ENCODE measurements at places on chromosomes 2 and 18. TPM values are rescaled to one million over a fixed set of nuclear protein-coding genes. Genes with fewer than 3 reads are reported as not detected.

The C1QL2 gene
- total RNA-seq = not detected

GRCh38 chr18:43322132-43322531 is 44.8 kb upstream of the SYT4 start:
- no peak for DNase-seq

DNA sequence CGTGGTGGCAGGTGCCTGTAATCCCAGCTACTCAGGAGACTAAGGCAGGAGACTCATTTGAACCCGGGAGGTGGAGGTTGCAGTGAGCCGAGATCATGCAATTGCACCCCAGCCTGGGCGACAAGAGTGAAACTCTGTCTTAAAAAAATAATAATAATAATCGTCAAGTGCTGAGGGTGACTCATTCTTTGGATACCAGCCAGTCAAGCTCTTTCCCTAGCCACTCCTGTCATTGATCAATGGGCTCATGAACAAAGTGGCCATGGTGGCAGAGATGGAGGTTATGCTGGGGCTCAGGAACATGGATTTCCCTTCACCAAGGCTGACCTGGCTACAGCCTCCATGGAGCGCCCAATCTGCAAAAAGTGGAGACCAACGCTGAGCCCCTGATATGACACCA is 94.5 kb upstream of the HAAO start:
- DNase-seq = no peak

GRCh38 chr2:188965563-188965962 is 8.6 kb upstream of the COL3A1 start:
- no peak for DNase-seq

DNA sequence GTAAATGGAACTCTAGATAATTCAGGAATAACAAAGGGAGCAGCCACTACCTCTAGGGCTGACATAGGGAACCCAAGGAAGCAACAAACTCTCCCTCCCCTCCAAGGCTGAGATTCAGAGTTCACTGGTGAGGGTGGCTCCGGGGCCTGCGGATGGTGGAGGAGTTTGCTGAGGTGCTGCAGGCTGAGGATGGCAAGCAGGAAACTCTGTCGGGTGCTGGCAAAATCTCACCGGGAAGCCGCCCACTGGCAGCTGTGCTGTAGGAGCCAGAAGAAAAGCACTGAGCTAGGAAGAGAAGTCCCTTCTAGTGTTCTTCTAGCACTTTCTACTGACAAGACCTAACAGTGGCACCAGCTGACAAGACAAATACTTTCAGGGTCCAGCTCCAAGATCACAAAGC is 12.5 kb upstream of the HAAO start:
- DNase-seq = no peak

GRCh38 chr2:68906716-68907115 is 35.5 kb upstream of the BMP10 start:
- no peak for DNase-seq

The TRIM43B gene
- not detected for total RNA-seq

GRCh38 chr2:147639891-147640290 is 204.9 kb upstream of the ACVR2A start:
- DNase-seq = no peak

The RNF125 gene
- 3.7 TPM for total RNA-seq

DNA sequence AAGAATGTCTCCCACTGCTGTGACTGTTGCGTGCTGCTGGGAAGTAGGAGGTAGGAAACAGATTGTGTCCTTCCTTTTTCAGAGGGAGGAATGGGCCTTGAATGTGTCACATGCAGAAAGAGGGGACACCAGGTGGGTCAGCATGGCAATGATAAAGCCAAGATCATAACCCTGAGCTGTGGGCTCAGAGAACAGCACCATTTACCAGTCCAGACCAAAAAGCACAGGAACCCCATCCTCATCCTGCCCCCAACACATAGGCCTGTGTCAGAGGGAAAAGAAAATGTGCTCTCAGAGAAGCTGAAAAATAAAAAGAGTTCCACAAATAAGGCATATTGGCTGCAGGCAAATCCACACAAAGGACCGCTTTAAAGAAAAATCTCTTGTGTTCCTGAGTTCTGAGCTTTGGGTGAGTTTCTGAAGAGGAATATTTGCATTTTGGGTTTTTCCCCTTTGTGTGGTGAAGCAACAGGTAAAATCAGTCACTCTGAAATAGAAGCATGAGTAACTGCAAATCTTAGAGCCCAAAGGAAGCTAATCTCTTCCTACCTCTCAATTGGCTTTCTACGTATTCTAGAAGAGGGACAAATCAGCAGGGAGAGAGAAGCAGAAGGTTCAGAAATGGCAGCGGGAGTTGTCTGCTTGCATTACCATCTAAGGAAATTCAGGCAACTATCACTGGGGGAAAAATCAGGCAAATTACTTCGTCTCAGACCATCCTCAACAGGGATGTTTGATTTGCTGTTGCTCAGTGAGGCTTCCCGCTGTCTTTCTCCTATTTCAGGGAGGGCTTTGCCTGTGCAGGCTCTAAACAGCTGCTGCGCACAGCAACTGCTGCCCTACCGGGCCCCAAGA is 106.8 kb downstream of the BCL11A start:
- peak; percentile 71 for DNase-seq

The LAMA1 gene
- total RNA-seq = 1.5 TPM

- DNase-seq = no peak
Measured at GRCh38 chr2:69095305-69095704, 82.3 kb downstream of the ANTXR1 start.

DNA sequence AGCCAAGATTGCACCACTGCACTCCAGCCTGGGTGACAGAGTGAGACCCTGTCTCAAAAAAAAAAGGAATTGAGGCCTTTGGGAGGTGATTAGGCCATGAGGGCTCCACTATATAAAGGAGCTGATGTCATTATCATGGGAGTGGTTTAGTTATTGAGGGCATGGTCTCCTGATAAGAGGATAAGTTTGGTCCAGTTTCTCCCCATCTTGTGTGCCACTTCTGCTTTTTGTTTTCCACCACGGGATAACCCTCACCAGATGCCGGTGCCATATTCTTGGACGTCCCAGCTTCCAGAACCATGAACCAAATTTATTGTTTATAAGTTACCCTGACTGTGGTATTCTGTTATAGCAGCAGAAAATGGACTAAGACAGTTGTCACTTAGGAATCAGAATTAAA is 125.8 kb downstream of the C1D start:
- DNase-seq = no peak

DNA sequence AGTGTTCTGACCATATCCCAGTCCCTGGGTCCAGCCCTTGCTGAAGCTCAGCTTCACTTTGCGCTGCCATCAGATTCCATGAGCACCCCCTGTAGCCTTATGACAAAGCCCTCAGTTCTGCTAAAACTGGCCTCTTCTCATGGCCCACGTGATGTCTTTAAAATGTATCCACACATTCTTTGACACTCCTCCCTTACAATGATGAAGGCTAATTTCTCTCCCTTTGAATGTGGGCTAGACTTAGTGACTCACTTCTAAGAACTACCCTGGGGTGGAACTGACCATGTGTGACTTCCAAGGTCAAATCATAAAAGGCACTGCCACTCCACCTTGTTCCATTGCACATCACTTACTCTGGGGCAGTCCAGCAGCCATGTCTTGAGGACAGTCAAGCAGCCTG is 45.4 kb upstream of the GORASP2 start:
- DNase-seq = no peak

DNA sequence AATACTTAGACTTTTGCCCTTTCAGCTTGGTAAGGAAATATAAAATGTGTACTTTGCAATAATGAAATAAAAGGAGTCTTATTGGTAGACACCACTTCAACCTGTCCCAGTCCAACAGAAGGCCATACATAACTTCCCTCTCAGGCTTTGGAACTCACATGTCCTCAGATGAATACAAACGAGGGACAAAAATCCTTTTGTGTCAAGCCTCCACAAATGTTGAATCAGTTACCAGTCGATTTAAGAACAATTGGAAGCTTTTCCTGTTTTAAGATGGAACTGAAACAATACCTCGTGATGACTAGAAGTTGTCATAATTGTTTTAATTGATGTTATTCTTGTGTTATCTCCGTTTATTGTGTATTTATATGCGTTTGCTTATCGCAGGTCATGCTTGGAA is 385.1 kb upstream of the POU3F3 start:
- DNase-seq = no peak

- no peak for DNase-seq
Measured at GRCh38 chr18:12838178-12838634, 45.8 kb downstream of the PTPN2 start.

DNA sequence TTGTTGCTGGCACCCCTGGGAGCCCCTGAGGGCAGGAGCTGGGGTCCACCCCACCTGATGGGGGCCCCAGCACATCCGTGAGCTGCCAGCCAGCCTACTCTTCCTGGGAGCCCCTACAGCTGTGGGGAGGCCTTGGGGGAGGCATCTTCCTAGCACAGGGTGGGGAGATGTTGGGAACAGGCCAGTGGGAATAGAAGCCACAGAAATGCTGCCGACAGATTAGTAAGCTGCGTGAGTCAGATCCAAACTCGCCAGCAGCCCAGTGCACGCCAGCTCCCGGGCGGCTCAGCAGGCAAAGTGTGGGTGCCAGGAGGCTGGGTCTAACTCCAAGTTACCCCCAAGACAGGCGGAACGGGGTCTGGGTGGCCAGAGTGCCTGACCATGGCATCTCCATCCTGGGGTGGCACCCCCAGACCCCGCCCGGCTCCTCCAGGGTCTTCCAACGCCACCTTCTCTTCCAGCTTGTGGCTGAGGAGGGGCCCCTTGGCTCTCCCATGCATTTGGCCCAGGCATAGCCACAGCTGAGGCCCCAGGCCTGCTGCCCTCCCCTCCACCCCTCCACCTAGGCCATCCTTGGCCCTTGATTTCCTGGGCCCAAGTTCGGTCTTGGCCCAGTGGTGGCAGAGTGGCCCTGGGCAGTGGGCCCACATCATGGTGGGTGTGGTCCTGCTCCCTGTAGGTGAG is 15.3 kb downstream of the CROCC2 start:
- DNase-seq = peak; percentile 86

The CD207 gene
- total RNA-seq = 2.5 TPM

DNA sequence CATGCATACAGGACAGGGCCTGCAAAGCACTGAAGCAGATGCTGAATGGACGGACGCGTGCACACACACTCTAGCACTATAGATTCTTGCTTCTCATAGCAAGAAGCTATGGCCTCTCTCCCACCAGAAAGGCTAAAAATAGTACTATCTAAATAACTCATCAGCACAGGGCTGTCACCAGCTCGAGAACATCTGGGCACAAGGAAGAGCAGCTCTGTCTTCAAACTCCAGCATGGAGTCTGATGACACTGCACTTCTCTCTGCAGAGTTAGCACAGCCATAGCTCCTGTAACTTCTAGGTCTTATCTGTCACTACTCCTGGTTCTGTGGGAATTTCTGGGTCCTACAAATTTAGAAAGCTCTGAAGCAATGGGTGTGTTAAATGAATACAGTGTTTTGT is 123.5 kb downstream of the MYO5B start:
- no peak for DNase-seq

The PIEZO2 gene
- 5.9 TPM for total RNA-seq

GRCh38 chr2:220198896-220199295 is 571.5 kb downstream of the SLC4A3 start:
- DNase-seq = no peak

DNA sequence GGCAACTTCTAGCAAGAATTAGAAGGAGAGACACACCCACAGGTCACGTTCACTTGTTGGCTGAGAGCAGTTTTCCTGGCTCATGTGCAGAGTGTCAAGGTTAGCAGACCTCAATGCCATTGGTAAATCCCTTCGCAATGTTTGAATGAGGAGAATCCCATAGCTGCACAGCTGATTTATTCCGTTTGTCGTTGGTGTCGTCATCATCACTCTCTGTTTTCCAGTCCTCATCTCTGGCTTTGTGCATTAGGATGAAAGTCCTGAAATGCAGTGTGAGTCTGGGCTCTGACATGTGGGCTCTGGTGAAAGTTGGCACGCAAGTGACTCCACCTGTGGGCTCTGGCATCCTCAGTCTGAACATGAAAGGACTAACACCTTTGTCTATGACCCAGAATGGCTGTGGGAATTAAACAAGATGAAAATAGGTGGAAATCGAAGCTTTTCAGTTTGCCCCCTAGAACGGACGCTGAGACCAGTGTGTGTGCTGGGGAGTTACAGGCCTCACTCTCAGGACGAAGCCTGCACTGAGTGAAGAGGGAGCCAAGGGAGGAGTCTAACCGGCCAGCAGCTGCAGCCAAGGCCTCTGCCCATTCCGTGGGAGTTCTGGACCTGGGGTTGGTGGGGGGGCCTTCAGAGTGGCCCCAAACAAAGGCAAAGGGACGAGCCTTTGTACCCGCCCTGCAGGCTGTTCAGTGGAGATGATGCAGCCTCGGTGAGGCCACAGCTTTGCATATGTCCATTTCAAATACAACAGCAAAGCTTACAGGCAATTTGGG is 74.8 kb upstream of the ZNF516 start:
- peak; percentile 69 for DNase-seq

GRCh38 chr18:21361307-21361880 is 119.4 kb downstream of the GREB1L start:
- no peak for DNase-seq

- DNase-seq = no peak
Measured at GRCh38 chr18:36862182-36862581, 33.3 kb downstream of the KIAA1328 start.

DNA sequence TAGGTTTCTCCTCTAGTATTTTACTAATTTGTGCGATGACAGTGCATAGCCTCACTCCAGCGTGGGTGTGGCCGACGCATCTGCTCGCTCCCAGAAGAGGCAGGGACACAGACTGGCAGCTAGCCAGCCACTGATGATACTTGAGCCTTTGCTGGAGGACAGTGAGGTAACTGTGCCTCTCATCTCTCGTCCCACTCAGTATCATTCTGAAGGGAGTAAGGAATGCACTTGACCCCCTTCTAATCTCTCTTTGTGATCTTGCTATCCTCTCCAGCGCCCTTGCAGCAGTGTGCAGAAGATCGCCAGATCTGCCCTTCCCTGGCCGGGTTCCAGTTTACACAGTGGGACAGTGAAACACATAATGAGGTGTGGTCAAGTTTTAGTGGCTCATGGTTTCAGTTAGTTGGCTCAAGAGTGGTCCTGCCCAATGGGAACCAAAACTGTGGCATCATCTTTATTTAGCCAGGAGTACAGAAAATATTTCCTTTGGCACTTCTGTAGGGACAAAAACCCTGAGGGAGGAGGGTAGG is 17.5 kb downstream of the NCAPH start:
- DNase-seq = no peak

The BUB1 gene
- total RNA-seq = 5.4 TPM

The EVX2 gene
- 0.98 TPM for total RNA-seq

- DNase-seq = peak; percentile 61
Measured at GRCh38 chr2:11027195-11027594, 115.5 kb downstream of the KCNF1 start.

DNA sequence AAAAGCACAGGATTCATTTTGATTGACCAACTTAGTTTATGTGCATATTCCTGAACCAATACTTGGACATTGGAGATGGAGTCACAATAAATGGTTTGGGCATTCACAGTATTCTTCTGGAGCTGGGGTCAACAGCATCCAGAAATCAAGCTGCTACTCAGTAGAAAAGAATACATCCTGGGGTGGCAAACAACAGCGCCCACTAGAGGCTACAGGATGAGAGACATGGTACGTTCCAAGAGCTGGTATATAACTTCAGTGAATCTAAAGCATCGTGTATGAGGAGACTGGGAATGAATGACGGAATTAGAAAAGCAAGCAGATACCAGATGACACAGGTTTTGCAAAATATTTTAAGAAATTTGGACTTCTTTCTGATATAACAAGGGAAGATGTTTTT is 142.9 kb upstream of the FIGN start:
- no peak for DNase-seq

The IL1B gene
- total RNA-seq = 2.5 TPM

- DNase-seq = no peak
Measured at GRCh38 chr18:36782710-36783109, 46.1 kb downstream of the TPGS2 start.

All from vagina (tissue), 2 donors.